ENCODE measurements at places on chromosomes 3 and 15. TPM values are rescaled to one million over a fixed set of nuclear protein-coding genes. Genes with fewer than 3 reads are reported as not detected.
A peak's percentile ranks its signal among the peaks of the same experiment; 100 is the strongest.

The CCR4 gene
- not detected for total RNA-seq

The CLCN2 gene
- total RNA-seq, result 11.6 TPM

The DNAH12 gene
- total RNA-seq, result not detected

The ZNF80 gene
- total RNA-seq, result not detected

The ITIH3 gene
- 8.9 TPM for total RNA-seq

The BNC1 gene
- 10.5 TPM for total RNA-seq

The PRRT3 gene
- 0.58 TPM for total RNA-seq

The ANKUB1 gene
- total RNA-seq, result 0.31 TPM

The GPR27 gene
- not detected for total RNA-seq

The MRPL47 gene
- 49.3 TPM for total RNA-seq

The TBC1D21 gene
- total RNA-seq, result not detected

DNA sequence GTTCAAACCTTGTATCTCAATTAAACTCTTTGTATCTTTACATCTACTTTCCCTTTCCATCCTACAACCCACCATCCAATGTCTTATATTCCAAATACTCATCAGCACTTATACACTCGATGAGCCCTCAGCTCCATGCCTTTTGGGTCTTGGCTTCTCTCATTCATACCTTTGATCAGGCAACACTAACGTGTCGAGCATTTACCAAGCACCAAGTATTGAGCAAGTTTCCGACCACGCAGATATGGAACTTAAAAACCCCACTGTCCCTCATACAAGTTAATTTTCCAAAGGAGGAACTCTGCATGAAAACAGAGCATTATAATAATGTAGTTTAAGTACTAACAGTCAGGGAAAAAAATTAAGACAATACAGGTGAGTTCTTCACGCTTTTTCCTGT is 102.8 kb downstream of the IL1RAP start:
- no peak for DNase-seq

- no peak for DNase-seq
Observed at GRCh38 chr15:28895566-28895965, 9.8 kb downstream of the APBA2 start.

- no peak for DNase-seq
Observed at GRCh38 chr3:33629219-33629618, 88.8 kb downstream of the CLASP2 start.

DNA sequence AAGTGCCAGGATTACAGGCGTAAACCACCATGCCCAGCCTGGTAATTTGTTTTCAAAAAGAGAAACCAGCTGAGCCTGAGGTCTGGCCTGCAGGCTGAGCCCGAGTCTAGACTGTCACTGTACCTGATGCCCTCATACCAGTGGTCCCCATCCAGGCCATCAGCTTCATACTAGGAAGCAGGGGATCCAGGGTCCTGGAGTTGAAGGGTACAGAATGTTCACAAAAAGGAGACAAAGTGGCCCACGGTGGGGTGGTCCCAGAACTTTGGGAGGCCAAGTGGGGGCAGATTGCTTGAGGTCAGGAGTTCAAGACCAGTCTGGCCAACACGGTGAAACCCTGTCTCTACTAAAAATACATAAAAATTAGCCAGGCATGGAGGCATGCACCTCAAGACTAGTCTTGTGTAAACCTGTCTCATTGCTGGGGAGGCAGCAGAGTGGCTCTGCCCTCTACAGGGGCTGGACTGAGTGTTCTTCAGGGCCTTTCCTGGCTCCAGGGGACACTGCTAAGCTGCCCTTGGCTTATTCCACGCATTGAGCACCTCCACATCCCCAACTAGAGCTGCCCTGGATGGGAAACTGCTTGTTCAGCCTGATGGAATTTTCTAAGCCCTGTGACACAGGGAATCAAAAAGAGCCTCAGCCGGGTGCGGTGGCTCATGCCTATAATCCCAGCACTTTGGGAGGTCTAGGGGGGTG is 7.9 kb upstream of the HHATL start:
- no peak for DNase-seq

GRCh38 chr3:169581633-169582032 is 81.9 kb downstream of the MECOM start:
- no peak for DNase-seq

- DNase-seq, result no peak
Observed at GRCh38 chr3:120684896-120685295, 2.9 kb upstream of the HGD start.

DNA sequence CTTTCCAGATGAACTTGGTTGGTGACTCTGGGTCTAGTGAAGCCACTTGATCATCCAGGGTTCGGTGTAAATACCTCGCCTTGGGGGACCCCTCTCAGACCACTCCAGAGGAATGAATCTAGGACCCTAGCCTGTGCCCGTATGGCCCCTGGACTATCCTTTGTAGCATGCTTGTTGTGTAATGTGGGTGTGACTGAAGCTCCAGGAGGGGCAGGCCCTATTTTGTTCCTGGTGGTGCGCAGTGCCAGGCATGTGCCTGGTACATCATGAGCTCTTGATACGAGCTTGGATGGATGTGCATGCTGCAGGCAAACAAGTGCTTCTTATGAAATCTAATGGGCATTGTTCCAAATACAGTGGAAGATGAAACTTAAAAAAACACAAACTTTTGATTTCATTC is 82.8 kb downstream of the EBLN2 start:
- DNase-seq, result no peak

DNA sequence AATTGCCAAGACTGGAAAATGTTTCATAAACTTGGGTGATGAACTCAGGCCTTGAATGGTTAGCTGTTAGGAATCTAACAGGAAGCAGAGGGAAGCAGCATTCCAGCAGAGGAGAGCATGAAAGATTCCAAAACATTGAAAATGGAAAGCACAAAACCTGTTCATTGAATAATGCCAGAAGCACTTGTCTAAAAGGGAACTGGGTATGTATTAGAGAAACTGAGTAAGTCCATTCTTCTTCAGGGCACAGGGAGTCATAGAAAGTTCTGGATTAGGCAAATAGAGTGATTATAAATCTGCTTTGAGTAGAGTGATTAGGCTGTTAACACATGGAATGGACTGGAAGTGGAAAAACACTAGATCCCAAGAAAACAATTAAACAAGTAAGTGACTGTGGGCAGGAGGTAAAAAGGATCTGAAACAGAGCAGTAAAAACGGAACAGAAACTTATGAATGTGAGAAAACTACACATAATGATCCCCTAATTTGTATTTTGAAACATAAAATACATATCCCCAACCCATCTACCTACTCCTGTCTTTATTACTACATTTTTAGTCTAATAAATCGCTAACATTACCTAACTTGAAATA is 343.4 kb downstream of the TBC1D5 start:
- DNase-seq, result no peak

DNA sequence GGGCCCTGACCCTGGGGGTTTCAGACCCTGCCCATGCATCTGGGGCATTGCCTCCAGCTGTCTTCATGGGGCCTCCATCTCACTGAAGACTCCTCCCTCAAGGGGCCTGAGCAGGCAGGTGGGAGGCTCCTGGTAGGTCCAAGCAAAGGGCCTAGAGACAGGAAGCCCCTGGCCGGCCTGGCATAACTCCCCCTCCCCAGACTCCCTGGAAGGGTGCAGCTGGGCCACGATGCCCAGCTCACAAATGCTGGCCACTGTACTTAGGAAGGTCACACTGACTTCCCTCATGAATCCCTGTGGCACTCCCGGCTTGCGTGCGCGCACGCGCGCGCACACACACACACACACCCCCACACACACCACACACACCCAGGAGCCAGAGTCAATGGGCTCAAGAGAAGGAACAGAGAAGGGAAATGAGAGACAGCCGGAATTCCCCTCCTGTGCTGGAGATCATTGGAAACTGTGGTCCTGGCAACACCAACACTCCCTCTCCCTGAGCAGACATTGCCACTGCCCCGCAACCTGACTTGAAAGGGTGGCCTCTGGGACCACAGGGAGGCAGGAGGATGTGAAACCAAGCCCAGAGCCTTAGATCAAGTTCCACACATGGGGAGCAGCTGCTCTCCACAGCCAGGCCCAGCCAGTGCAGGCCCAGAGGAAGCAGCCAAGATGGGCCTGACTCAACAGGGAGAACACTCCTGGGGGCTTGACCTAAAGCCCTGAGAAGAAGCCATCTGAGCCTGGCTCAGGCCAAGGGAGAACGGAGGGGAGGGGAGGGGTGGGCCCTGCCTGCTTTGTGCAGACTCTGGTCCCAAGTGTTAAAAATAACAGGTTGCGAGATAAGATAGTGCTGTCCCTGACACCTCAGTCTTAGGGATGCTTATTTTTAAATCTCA is 69.7 kb downstream of the SCN5A start:
- no peak for DNase-seq

GRCh38 chr3:56135941-56136340 is 332.3 kb downstream of the ERC2 start:
- DNase-seq, result no peak

GRCh38 chr15:42672444-42672843 is 64.5 kb downstream of the CDAN1 start:
- DNase-seq, result no peak

DNA sequence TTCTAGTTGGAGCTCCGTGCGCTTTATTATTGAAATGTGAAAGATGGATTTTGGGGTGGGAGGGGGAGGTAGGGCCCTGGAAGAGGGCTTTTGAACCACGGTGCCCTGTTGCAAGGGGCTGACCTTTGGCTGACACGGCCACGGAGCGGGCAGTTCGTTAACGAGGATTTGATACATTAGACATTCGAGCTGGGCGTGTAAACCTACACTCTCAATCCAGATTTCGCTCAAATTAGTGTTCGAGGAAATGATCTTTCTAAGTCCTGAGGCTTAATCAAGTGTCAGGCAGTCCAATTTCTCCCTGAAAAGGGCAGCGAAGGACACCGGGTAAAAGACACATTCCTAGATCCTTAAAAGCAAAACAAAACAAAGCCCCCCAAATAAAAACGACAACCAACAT is 13.0 kb downstream of the ZIC1 start:
- no peak for DNase-seq

DNA sequence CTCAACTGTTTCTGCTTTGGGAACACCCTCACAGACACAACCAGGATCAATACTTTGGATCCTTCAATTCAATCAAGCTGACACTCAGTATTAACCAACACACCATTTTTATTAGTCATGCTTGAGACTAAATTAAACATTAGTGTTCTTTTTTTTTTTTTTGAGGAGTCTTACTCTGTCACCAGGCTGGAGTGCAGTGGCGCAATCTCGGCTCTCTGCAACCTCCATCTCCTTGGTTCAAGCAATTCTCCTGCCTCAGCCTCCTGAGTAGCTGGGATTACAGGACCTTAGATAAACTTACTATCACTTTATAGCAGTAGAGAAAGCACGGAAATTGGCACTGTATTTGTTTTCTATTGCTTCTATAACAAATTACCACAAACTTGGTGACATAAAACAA is 2.0 kb upstream of the RAB11A start:
- no peak for DNase-seq

GRCh38 chr3:123536153-123536895 is 48.5 kb downstream of the HACD2 start:
- no peak for DNase-seq

- DNase-seq, result peak; percentile 22
Observed at GRCh38 chr3:126129398-126129891, 45.5 kb upstream of the SLC41A3 start.

- DNase-seq, result no peak
Observed at GRCh38 chr3:32045091-32045915, 61.1 kb upstream of the GPD1L start.

DNA sequence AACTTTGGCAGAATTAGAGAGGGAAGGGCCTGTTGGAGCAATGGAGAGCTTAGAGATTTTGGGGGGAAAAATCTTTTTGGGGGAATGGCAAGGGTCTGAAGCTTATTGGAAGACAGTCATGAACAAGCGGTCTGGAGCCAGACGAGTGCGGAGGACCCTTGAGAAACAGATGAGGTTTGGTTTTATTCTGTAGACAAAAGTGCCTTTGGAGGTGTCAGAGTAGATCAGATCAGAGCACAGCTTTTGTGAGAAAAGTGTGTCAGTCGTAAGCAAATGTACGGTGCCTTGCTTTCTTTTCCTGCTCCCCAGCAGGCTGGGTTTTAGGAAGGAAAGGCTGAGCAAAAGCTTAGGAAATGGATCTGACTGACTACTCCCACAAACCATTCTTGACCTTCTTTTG is 236.8 kb upstream of the TPRG1 start:
- no peak for DNase-seq

- DNase-seq, result no peak
Observed at GRCh38 chr3:144801890-144802289, 830.3 kb downstream of the DIPK2A start.

DNA sequence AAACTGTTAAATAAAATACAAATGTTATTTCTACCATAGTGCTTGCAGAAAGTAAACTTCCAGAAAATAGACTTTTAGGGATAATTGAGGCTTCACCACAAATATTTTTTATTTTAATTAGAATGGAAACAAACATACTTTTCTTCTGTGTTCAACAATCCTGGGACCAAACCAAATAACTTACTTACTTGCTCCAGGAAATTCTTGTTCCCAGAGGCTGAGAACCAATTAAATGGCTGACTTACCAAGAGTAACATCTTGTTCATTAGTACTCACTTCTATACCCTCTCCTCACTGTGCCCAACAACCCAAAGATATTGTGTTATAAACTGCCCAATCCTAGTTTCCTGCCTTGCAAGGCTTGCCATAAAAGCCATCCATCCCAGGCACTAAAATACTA is 172.2 kb upstream of the PFN2 start:
- no peak for DNase-seq

GRCh38 chr3:101066711-101067129 is 73.5 kb upstream of the ABI3BP start:
- no peak for DNase-seq

DNA sequence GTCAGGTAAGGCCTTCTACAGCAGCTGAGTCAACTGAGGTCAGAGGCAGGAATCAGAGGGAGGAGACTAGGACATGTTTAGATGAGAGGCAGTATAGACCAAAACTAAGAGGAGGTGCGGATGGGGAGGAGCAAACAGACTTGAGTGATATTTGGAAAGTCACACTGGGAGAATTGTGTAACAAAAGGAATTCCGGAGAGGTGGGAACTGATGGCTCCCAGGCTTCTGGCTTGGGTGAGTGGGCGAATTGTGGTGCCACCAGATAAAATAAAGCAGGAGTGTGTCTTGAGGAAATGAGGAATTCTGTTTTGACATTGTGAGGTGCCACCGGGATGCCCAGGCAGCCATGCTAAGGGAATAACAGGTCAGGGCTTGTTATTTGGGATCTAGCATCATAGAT is 3.3 kb upstream of the TM6SF1 start:
- DNase-seq, result no peak

DNA sequence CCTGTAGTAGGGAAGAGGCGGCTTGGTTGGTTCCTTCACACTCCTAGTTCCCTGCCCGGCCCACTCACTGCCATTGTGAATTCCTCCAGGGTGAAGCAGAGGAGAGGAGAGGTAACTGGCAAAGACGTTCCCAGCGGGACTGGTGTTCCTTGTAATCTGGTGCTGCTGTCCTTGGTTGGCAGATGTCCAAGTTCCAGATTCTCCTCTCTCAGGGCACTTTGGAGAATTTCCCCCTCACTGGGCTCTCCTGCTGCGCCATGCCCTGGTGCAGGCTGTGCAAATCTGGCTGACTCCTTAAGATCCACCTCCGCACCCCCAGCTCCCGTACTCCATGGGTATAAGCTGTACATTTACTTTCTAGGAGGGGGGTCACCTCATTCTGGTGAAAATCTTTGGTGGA is 37.3 kb downstream of the THSD4 start:
- no peak for DNase-seq

Data from SJSA1 (cell line).